ENCODE measurements at places on chromosomes 12 and 14.

DNA sequence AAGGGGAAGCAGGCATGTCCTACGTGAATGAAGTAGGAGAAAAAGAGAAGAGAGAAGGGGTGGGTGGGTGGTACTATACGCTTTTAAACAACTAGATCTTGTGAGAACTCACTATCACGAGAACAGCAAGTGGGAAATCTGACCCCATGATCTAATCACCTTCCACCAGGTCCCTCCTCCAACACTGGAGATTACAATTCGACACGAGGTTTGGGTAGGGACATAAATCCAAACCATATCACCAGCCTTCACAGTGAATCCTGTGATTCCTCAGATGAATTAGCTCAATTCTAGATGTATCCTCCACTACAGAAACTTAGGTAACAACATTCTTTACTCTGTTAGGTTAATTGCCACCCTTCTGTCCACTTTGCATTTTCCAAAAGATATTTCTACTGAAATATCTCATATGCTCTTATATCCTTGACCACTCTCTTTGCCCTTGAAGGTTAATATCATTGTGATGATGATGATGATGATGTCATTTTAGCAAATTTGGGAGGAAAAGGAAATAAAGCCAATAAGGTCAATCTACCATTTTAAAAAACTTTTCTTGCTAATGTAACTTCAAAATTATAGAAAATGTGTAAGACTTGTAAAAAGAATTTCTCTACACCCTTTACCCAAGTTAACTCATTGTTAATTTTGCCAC, 23.2 kb upstream of the CCNT1 start:
- DNase-seq = no peak

GRCh38 chr14:34052658-34053014, 101.8 kb upstream of the EGLN3 start:
- peak; percentile 64 for DNase-seq

DNA sequence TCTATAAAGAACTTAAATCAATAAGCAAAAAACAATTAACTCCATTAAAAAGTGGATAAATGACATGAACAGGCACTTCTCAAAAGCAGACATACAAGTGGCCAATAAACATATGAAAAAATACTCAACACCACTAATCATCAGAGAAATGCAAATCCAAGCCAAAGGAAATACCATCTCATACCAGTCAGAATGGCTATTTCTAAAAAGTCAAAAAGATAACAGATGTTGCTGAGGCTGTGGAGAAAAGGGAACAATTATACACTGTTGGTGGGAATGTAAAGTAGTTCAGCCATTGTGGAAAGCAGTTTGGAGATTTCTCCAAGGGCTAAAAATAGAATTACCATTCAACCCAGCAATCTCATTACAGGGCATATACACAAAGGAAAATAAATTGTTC, 234.5 kb upstream of the PLXNC1 start:
- peak; percentile 78 for DNase-seq

- DNase-seq = no peak
Observed at GRCh38 chr12:129559776-129560175, 344.0 kb downstream of the TMEM132D start.

DNA sequence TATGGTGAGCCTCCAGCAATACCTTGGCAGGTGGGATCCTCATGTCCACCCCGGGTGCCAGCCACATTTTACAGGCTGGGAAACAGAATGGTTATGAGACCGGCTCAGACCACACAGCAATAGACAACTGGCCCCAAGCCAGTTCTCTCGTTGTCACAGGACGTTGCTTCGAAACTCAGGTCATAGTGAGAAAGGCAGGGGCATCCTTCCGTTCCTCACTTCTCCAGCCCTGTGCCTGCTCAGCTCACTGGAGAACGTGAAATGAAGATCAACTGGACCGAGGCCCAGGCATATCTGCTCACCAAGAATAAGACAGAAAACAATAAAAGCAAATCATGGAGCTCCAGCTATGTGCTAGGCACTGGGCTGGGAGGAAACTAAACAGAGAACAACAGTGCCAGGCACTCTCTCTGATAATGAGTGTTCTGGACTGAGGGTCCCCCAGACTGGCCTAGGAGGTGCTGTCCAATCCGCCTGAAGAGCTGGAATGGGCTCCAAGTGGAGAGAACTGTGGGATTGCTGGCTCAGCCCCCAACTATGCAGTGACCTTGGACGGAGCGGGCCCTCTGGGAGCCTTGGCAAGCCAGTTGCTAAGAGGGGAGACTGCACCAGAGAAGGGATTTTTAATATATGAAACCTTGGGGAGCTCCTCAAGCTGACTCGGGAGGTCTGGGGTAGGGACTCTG, 18.8 kb upstream of the FAIM2 start:
- no peak for DNase-seq

DNA sequence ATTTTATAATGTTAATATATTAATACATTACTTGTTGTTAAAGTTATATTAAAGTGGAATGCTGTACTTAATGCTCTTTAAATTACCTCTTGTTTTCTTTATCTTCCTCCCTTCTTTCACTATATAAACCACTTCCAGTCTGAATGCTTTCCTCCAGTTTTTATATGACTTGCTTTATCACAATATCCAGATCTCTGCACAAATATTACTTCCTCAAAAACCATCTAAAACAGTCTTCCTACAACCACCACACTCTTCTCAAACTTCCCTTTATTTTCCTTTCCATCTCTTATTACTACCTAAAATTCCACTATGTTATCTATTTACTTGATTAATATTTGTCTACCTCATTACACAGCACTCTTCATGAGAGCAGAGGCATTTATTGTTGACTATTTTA, 956.6 kb downstream of the LRFN5 start:
- no peak for DNase-seq

DNA sequence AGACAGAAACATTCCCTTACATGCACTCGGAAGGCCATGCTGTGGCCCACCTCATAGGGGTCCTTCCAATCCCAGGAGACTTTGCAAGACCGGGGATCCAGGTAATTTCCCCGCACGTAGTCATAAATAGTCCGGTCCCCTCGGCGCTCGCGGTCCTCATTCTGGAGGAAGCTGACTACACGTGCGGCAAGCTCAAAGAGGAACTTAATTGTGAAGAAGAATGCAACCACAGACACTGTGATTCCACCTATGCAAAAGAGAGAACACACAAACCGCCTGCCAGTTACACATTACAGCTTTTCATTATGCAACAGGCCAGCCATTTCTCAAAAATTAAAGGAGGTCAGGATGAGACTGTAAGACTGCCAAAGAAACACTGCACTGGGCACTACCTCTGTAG, 28.4 kb downstream of the AREL1 start:
- DNase-seq = no peak

DNA sequence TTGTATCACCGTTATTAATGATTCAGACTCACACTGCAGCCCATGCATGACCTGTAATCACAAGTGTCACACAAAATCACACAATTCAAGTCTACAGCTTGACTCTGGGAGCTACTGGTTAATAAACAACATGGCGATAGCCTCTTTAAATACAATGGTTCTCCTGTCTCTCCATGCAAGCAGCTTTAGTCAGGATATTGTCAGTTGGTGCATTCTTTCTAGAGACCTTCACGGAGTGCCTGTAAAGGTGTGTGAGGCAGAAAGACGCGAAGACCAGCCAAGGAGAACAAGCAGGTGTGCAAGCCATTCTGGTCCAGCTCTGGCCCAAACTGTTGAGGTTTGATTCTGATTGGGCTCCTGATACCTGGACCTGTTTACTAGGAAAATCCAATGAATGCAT, 40.0 kb upstream of the FOXN3 start:
- DNase-seq = no peak

GRCh38 chr14:97120611-97121031, 323.4 kb downstream of the VRK1 start:
- DNase-seq = no peak

- no peak for DNase-seq
Observed at GRCh38 chr12:113340061-113340460, 5.2 kb upstream of the SLC8B1 start.

- DNase-seq = no peak
Observed at GRCh38 chr12:56165369-56165768, 7.2 kb downstream of the MYL6 start.

DNA sequence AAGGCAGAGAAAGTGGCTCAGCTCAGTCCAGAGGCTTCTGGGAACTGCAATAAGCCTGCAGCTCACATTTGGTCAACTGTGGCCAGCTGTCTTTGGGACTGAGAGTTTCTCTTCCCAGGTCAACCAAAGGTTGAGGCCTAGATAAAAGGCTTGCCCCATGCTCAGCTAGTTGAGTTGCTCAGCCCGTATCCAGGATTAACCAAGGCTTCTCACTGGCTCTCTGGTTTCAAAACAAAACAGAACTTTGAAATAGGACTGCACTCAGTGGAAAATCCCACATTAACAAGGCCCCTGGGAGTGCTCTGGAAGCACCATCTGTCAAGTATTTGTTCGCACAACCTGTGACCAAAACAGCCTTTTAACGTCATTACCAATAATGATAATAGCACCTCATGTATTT, 40.3 kb upstream of the NUAK1 start:
- DNase-seq = peak; percentile 3

DNA sequence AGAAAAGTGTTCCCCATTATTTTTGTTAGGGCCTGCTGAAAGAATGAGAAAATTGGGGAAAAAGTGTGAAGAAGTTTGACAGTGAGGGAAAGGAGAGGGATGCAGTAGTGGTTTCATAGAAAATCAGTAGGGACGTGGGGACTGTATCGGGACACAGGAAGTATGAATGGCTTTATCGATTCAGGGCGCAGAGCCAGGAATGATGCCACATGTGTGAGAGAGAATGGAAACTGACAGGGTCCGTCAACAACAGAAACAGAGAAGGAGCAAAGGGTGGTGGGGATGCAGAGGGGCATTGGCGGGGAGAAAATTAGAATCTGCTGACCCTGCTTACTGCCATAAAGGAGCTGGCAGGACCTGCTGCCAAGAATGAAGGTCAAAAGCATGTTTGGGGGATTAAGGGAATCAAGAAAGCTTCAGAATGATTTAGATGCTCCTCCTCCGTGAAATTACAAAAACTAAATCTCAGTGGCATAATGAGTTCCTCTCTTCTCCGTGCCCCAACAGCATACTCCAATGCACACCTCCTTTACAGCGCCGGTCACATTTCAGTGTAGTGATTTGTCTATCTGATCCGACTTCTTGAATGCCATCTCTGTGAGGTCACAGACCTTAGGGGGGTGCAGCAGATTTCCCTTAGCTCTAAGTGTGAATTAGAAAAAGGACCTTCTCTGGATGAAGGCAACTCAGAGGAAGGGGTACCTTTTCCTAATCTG, 92.6 kb downstream of the EMP1 start:
- no peak for DNase-seq

DNA sequence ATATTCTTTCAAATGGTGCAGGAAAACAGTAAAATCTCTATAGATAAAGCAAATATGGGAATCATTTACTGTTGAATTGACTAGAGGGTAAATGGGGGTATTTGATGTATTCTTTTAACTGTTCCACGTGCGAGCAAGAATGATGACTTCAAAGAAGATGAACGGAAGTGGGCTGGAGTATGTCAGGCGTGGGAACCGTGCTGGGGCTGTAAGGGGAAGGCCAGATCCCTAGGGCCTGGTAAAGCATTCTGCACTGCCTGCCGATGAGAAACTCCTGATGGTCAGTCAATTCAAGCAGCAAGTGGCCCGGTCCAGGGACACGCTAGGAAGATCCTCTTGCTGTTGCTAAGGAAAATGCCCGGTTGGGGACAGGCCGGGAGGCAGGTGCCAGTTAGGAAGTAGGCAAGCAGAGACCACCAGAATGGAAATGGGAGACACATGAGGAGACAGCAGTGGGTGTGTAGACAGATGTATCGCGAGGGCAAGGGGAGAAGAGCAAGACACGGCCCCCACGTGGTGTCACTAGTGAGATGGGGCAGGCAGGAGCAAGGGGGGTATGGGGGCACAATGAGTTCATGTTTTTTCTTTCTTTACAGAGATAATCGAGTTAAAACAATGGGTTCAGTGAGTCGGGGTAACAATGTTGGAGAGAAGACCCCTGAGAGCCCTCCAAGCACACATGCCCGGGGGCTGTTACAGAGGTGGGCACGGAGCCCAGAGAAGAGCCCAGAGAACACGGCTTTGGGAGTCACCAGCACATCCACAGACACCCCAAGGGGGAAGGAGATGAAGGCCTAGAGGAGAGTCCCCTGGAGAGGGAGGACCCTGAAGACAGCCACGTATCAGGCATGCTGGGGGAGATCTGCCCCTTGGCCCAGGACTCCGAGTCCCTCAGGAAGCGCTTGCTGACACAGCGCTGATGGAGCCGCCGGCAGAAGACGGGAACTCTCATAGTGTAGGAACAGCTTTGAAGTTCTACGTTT, 37.2 kb downstream of the FBXO21 start:
- DNase-seq = no peak

DNA sequence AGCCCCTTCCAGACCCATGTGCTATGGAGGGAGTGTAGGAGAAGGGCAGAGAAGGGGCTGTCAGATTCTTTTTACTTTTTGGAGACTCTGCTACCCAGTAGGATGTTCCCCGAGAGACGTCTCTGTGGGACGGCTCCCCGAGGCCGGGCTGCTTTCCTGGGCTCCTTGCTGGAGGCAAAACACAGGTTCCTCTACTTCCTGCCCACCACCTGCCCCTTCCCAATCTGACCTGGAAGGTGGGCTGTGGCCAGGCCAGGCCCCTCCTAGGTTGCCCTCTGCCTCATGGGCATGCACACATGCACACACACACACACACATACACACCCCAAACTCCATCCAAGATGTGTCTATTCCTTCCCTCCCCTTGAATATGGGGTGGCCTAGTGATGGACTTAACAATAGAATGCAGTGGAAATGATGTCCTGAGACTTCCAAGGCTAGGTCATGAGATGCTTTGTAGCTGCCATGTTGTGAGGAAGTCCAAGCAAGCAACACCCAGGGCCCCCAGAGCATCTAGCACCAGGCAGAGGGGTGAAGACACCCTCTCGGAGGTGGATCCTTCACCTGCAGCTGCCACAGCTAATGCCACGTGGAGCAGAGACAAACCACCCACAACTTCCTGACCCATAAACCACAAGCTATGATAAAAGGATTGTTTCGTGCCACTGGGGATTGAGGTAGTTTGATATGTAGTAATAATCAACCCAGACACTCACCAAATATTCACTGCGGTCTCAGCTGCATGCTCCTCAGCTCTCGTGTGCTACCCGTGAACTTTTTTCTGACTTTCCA, 1.6 kb upstream of the ASB2 start:
- DNase-seq = no peak

DNA sequence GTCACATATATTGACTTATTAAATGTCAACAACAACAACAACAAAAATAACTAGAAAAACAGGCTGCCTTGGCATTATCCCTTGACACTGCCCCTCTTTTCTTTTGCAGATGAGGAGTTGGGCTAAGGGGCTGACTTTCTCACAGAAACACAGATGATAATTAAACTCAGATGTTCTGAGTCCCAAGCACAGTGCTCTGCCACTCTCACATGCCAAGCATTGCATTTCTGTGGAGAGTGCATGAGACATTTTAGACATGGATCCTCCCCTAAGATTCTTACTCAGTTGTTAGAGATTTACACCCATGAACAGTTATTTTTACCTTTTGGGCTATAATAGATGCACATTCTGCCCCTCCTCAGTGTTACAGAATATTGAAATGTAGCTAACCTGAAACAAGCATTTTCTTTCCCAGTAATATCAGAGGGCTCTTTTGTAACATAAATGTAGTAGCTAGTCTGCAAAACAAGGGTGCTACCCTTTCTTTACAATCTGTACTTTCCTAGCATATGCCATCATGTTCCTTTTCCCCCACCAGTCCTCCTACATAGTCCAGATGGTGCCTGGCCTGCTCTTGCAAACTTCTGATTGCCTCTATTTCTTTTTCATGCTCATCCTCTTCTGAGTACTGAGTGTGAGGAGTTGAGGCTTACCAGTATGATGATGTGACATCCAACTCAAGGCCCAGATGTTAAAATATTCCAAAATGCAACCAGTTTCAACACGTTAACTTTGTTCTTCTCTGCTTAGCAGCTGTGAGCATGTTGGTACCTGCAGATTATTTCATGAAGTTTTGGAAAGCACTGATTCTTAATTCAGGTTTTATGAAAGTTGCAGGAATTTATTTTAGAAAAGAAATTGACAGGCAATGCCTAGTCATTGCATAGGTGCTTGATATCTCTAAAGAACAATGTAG, 125.0 kb upstream of the ATP2B1 start:
- no peak for DNase-seq

All from iris pigment epithelial cell (primary cell).